ENCODE measurements at places on chromosomes 2 and 18. TPM values are rescaled to one million over a fixed set of nuclear protein-coding genes. Genes with fewer than 3 reads are reported as not detected.

- no peaks in the 10 kb centered on the region for H3K4me1 ChIP-seq
- no peak overlapping the region for H3K4me3 ChIP-seq
- no peak overlapping the region for H3K27ac ChIP-seq
- no peaks in the 10 kb centered on the region for H3K36me3 ChIP-seq
- H3K27me3 ChIP-seq, result no peaks in the 10 kb centered on the region
- DNase-seq, result no peak
Observed at GRCh38 chr2:25539136-25539535, 134.2 kb downstream of the DTNB start.

DNA sequence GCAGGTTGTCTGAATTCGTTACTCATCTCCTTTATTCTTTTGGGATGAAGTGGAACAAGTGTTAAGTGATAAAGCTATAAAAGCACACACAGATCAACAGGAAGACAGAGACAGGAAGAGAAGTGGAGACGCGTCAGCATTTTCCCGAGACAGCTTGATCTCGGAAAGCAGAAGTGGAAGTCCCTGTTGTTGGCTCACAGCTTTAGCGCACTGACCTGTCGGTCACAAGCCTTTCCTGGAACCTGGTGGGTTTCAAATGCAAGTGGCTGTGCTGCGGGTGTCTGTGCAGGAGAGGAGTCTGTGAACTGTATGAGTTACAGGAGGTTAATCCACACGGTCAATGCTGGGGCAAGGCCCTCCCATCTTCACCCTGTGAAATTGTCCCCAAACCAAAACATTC lies 116.6 kb upstream of the PELI1 start:
- H3K36me3 ChIP-seq, result no peaks in the 10 kb centered on the region
- peaks cover 6% of the 10 kb centered on the region for H3K4me1 ChIP-seq

GRCh38 chr2:197081294-197081693 lies 154.8 kb upstream of the PGAP1 start:
- H3K4me3 ChIP-seq, result no peak overlapping the region
- H3K27ac ChIP-seq, result peak overlapping the region; percentile 54
- H3K4me1 ChIP-seq, result peaks cover 10% of the 10 kb centered on the region
- no peak for DNase-seq
- H3K27me3 ChIP-seq, result no peaks in the 10 kb centered on the region

- H3K4me1 ChIP-seq, result peaks cover 12% of the 10 kb centered on the region
- no peaks in the 10 kb centered on the region for H3K36me3 ChIP-seq
- peaks cover 8% of the 10 kb centered on the region for H3K27me3 ChIP-seq
Observed at GRCh38 chr2:98896944-98897343, 39.1 kb downstream of the CRACDL start.

- H3K36me3 ChIP-seq, result no peaks in the 10 kb centered on the region
- DNase-seq, result no peak
- H3K27me3 ChIP-seq, result no peaks in the 10 kb centered on the region
- H3K4me1 ChIP-seq, result peaks cover 3% of the 10 kb centered on the region
- peak overlapping the region; percentile 13 for H3K27ac ChIP-seq
Observed at GRCh38 chr18:10139783-10140410, 226.1 kb downstream of the VAPA start.

GRCh38 chr2:112730216-112730615 lies 9.4 kb downstream of the NT5DC4 start:
- peaks cover 6% of the 10 kb centered on the region for H3K27me3 ChIP-seq
- no peak for DNase-seq
- H3K4me3 ChIP-seq, result no peak overlapping the region
- H3K27ac ChIP-seq, result no peak overlapping the region

GRCh38 chr2:96491860-96492497 lies 13.2 kb downstream of the NEURL3 start:
- peaks cover 11% of the 10 kb centered on the region for H3K36me3 ChIP-seq
- H3K27ac ChIP-seq, result no peak overlapping the region
- no peak overlapping the region for H3K4me3 ChIP-seq
- H3K4me1 ChIP-seq, result peaks cover 3% of the 10 kb centered on the region
- no peaks in the 10 kb centered on the region for H3K27me3 ChIP-seq

DNA sequence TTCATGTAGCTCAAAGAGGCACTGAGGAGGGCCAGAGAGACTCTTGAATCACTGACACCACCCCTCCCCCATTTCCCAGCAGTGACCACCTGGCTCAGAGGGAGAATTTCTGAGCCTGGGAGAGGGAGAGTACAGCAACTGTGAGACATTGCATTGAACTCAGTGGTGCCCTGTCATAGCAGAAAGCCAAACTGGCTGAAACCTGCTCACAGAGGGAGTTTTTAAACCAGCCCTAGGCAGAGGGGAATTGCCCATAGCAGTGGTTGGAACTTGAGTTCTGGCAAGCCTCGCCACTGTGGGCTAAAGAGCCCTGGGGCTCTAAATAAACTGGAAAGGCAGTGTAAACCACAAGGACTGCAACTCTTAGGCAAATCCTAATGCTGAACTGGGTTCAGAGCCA lies 243.1 kb downstream of the ADCYAP1 start:
- no peak overlapping the region for H3K27ac ChIP-seq
- H3K36me3 ChIP-seq, result peaks cover 13% of the 10 kb centered on the region
- no peak for DNase-seq
- H3K4me1 ChIP-seq, result no peaks in the 10 kb centered on the region
- H3K27me3 ChIP-seq, result no peaks in the 10 kb centered on the region
- H3K4me3 ChIP-seq, result no peak overlapping the region

DNA sequence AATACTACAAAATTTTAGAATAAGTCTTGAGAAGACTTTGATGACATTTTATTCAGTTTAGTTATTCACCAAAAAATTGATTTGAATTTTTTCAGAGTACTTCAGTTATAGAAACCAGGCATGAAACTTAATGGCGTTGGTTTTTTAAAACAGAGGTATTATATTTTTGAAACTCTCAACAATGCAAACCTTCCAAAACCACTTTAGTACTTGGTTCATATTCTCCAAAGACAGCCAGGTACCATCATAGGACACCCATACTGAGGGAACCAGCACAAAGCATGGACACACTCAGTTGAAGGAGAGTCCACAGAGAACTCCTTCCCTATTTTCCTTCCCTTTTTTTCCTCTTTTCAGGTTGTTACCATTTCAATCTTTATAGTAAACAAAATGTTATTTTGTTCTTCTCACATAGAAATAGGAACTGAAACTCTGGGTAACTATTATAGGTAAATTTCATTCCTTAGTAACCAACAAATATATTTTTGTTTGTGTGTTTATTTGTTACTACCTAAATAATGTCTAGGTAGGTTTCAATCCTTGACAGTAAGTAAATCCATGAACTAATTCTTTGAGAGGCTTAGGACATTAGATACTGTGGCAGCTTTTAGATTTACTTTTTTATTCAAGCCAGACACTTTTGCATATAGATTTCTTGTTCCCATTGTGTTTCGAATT lies 95.8 kb downstream of the TMEFF2 start:
- no peak overlapping the region for H3K27ac ChIP-seq
- no peak for DNase-seq
- H3K4me3 ChIP-seq, result no peak overlapping the region
- H3K27me3 ChIP-seq, result no peaks in the 10 kb centered on the region

GRCh38 chr2:114968748-114969400 lies 526.4 kb downstream of the DPP10 start:
- H3K36me3 ChIP-seq, result no peaks in the 10 kb centered on the region
- H3K27me3 ChIP-seq, result no peaks in the 10 kb centered on the region
- no peak overlapping the region for H3K4me3 ChIP-seq
- no peak overlapping the region for H3K27ac ChIP-seq
- H3K4me1 ChIP-seq, result no peaks in the 10 kb centered on the region
- no peak for DNase-seq

DNA sequence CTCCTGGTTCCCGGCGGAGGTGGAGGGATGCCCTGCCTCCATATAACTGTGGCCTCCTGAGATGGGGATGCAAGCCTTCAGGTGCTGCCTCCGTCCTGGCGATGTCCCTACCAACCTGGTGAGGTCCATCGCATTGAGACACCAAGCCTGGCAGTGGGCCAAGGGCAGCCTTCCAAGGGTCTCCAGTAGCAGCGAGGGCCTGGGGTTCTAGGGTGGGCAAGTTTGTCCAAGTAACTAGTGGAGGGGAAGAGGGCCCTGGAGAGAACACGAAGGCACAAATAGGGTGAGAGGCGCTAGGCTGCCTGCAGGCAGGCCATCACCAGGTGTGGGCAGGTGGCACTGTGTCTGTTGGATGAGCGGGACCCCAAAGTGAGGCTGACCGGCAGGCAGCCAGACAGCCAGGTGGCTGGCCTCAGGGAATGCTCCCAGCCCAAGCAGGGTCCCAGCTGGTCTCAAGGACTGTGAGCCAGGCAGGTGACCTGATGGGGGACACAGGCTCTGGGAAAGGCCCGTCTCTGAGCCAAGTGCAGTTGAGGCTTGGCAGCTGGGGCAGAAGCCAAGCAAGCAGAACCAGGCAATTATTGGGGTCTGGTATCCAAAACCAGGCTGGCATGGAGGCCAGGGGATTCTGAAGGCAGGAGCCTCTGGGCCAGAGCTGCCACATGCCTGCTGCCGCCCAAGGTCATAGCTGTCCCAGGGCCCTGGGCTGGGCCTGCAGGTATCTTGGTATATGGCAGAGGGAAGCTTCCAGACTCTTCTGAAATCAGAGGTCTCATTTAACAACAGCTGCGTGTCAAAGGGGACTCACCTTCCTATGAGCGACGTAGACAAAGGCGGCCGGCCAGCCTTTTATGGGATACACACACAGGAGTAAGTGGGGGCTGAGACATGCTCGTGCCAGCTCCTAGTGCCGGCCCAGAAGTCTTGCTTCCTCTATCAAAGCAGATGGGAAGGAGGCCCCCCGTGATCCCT lies 23.4 kb downstream of the RAMP1 start:
- no peak overlapping the region for H3K27ac ChIP-seq
- no peaks in the 10 kb centered on the region for H3K27me3 ChIP-seq
- H3K36me3 ChIP-seq, result no peaks in the 10 kb centered on the region
- H3K4me1 ChIP-seq, result no peaks in the 10 kb centered on the region
- no peak overlapping the region for H3K4me3 ChIP-seq

- no peak overlapping the region for H3K27ac ChIP-seq
- H3K4me1 ChIP-seq, result peaks cover 7% of the 10 kb centered on the region
- peaks cover 59% of the 10 kb centered on the region for H3K36me3 ChIP-seq
- DNase-seq, result no peak
- H3K27me3 ChIP-seq, result no peaks in the 10 kb centered on the region
Observed at GRCh38 chr2:73489053-73489452, 103.4 kb downstream of the ALMS1 start.

DNA sequence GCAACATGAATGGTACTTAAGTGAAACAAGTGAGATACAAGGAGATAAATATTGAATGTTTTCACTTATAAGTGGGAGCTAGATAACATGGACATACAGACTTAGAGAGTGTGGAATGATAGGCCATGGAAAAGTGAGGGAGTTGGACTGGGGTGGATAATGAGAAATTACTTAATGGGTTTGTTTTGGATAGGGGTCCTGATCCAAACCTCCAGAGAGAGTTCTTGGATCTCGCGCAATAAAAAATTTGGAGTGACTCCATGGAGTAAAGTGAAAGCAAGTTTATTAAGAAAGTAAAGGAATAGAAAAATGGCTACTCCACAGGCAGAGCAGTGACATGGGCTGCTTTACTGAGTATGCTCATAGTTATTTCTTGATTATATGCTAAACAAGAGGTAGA lies 508.9 kb downstream of the CNTNAP5 start:
- no peak for DNase-seq
- no peak overlapping the region for H3K27ac ChIP-seq
- H3K4me1 ChIP-seq, result no peaks in the 10 kb centered on the region
- no peaks in the 10 kb centered on the region for H3K27me3 ChIP-seq
- no peak overlapping the region for H3K4me3 ChIP-seq
- H3K36me3 ChIP-seq, result no peaks in the 10 kb centered on the region

DNA sequence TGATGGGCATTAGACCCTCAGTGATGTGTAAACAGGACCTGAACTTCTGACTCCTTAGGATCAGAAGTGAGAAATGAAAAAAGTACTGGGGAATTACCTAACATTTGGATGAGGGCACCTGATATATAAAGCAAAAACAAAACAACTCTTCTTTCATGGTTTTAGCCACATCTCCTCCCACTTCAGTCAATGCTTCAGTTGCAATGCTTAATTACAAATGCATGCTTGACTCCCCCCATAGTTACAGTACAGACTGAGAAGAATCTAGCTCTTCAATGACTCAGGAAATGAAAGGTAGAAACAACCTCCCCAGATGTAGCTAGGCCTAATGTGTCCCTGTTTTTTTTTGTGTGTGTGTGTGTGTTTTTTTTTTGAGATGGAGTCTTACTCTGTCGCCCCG lies 276.8 kb upstream of the POU3F3 start:
- H3K27me3 ChIP-seq, result peaks cover 4% of the 10 kb centered on the region
- DNase-seq, result no peak
- no peaks in the 10 kb centered on the region for H3K4me1 ChIP-seq
- H3K36me3 ChIP-seq, result no peaks in the 10 kb centered on the region
- no peak overlapping the region for H3K27ac ChIP-seq

- no peaks in the 10 kb centered on the region for H3K4me1 ChIP-seq
- no peak for DNase-seq
- no peak overlapping the region for H3K27ac ChIP-seq
- no peak overlapping the region for H3K4me3 ChIP-seq
Observed at GRCh38 chr2:135863233-135863632, 13.0 kb downstream of the MCM6 start.

GRCh38 chr2:67054728-67055127 lies 342.4 kb upstream of the ETAA1 start:
- H3K27ac ChIP-seq, result no peak overlapping the region
- H3K27me3 ChIP-seq, result no peaks in the 10 kb centered on the region
- H3K36me3 ChIP-seq, result no peaks in the 10 kb centered on the region
- DNase-seq, result no peak

GRCh38 chr18:61876899-61877298 lies 15.9 kb downstream of the RNF152 start:
- H3K4me1 ChIP-seq, result no peaks in the 10 kb centered on the region
- H3K27ac ChIP-seq, result no peak overlapping the region
- H3K27me3 ChIP-seq, result peaks cover 8% of the 10 kb centered on the region
- H3K4me3 ChIP-seq, result no peak overlapping the region

GRCh38 chr2:236341067-236341466 lies 76.9 kb upstream of the ASB18 start:
- no peak overlapping the region for H3K27ac ChIP-seq
- no peak for DNase-seq
- no peak overlapping the region for H3K4me3 ChIP-seq
- H3K36me3 ChIP-seq, result no peaks in the 10 kb centered on the region

GRCh38 chr2:147441182-147441581 lies 403.6 kb upstream of the ACVR2A start:
- H3K27ac ChIP-seq, result no peak overlapping the region
- H3K4me1 ChIP-seq, result no peaks in the 10 kb centered on the region
- DNase-seq, result no peak
- no peaks in the 10 kb centered on the region for H3K36me3 ChIP-seq
- H3K27me3 ChIP-seq, result no peaks in the 10 kb centered on the region

The SEMA4C gene
- total RNA-seq, result 35.6 TPM

The ZSWIM2 gene
- total RNA-seq, result not detected

The NDC80 gene
- 3.3 TPM for total RNA-seq

The CNRIP1 gene
- not detected for total RNA-seq

The DTNA gene
- total RNA-seq, result not detected

The CMPK2 gene
- 3.0 TPM for total RNA-seq

The CCL20 gene
- total RNA-seq, result not detected

The UGT1A5 gene
- total RNA-seq, result not detected

The C2orf66 gene
- not detected for total RNA-seq

The C2orf92 gene
- 21.2 TPM for total RNA-seq

The NT5C1B gene
- not detected for total RNA-seq
